Stimulated activated CD4-positive, alpha-beta T cell treated with anti-CD3 and anti-CD28 coated beads, TNF-alpha, amount 100 ng/mL, for 4 hours (primary cell): ENCODE measurements at places on chromosomes 1 and 21.

- no peak for DNase-seq
Observed at GRCh38 chr1:186183970-186184628, 191.0 kb downstream of the TPR start.

- DNase-seq, result no peak
Observed at GRCh38 chr1:191892716-191893115, 265.5 kb upstream of the RGS18 start.

- no peak for DNase-seq
Observed at GRCh38 chr21:40052276-40052675, 185.0 kb downstream of the PCP4 start.

- DNase-seq, result no peak
Observed at GRCh38 chr1:168045311-168045710, 91.4 kb downstream of the GPR161 start.

DNA sequence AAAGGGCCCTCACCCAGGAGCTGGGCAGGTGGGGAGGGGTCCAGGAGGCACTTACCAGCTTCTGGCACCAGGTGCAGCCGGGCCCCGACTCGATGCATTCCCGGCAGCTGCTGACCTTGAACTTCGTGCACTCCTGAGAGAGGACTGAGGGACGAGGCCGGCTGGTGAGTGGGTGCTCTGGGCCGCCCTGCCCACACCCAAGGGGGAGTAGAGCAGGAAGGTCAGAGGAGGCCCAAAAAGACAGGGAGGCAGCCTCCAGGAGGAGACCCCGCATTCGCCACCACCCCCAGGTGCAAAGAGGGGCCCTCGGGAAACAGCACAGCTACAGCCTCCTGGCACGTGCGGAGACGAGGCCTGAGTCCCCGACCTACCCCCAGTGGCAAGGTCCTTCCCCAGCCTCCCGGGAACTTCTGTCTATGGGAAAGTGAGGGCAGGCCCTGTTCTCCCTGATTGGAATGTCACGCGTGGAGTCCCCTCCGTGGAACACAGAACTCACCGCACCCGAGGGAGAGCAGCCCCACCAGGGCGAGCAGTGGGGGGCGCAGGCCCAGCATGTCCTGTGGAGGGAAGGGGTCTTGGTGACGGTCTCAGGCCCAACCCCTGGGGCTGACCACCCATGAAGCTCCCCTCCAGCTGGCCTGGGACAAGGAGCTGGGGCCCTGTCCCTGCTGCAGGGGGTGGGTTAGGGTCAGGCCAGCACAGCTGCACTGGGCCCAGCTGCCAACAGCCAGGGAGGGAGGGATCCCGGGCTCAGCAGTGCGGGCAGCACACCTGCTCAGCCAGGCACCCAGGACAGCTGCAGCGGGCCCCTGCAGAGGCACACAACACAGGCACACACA is 10.3 kb downstream of the ITGB2 start:
- DNase-seq, result no peak

DNA sequence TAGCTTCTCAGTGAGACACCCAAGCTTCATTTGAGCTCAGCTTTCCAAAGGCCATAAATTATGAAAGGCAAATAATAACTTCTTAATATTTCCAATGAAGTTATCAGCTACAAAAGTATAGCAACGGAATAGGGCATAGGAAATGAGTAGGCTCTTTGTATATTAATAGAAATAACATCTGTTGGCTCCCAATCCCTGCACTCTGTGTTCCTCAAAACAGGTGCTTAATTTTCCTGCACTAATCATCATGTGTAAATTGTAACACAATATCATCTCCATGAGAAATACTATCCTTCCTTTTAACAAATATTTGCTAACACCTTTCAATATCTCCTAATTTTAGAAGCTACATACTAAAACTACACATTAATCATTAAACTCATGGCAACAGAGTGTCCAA is 19.2 kb upstream of the IFI44L start:
- no peak for DNase-seq

DNA sequence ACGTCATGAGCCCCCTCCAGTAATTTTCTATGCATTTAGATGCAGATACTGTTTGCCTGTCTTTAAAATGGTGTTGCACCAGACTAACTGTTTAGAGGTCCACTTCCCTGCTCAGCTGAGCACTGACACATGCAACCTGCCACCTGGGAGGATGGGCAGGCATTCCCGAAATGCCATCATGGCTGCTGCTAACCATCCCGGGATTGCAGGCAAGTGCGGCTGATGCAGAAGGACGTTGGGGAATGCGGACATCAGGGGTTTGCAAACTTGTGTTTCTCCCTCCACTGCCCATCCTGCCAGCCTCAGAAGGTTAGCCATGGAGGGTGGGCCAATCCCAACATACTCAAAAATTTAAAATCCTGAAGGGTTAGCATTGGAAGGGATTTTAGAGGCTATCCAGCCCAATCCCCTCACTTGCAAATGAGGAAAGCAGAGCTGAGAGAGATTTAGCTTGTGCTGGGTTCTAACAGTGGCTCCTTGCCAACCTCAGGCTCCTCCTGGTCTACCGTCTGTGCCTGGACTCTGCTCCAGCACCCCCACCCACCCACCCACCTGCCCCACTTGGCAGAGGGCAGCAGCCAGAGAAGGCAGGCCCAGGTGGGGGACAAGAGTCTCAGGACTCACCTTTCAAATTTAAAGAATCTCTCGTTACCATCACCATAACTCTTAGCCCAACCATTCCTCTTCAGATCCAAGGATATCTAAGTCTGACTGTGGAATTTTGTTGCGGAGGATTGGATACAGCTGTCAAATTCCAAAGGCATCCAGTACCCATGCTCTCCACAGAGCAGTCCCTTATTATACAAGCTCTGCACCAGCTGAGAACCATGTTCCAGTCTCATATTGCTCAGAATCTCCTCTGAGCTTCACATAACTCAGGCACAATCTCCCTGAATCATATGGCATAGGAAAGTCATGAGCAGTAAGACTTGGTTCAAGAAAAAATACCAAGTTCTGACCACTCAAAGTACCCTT is 34.2 kb downstream of the HIVEP3 start:
- no peak for DNase-seq

- DNase-seq, result no peak
Observed at GRCh38 chr1:177872308-177872900, 97.5 kb downstream of the SEC16B start.

DNA sequence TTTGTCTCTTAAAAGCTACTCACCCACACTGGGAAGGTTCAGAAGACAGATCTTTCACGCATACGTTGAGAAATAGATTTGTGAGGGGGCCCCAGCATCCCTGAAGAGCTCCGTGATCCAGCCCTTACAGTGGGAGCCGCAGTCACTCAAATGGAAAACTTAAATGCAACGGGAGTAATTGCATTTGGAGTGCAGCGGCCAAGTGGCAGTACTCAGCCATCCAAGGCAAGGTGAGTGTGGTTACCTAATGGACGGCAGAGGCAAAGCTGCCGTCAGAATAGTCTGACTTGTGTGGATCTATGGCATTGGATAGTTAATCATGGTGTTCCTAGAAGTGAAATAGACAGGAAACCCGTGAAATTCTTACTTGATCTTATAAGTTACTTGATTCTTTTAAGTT is 5.1 kb downstream of the SPSB1 start:
- no peak for DNase-seq

GRCh38 chr1:54884768-54885167 is 2.2 kb downstream of the DHCR24 start:
- DNase-seq, result no peak

GRCh38 chr1:107225706-107226105 is 84.9 kb downstream of the NTNG1 start:
- DNase-seq, result no peak

DNA sequence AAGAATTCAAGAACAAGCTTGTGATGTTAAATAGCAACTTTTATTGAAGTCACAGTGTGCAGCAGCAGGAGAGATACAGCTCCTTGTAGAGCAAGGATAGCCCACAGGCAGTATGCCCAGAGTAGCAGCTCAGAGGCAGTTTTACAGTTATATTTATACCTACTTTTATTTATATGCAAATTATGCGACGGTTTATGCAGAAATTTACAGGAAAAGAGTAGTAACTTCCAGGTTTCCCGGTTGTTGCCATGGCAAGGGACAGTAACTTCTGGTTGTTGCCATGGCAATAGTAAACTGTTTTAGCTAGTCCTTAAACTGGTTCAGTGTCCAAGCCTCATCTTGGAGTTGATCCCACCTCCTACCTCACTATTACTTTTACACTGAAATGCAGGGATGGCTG is 344.6 kb upstream of the LYPLAL1 start:
- no peak for DNase-seq

DNA sequence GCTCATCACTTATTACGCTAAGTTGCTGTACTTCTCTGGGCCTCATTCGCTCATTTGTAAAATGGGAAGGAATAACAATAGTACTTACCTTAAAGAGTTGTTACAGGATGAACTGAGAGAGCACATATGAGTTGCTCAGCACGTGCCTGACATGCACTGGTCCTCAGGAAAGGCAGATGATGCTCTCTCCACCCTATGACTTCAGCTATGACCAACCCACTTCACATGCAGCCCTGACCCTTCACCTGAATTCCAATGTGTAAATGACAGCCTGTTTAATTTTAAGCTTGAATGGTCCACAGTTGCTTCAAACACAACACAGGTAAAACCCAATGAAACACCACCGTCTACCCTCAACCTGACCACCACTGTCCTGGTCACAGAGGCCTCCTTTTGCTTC is 32.9 kb downstream of the GADD45A start:
- DNase-seq, result no peak

DNA sequence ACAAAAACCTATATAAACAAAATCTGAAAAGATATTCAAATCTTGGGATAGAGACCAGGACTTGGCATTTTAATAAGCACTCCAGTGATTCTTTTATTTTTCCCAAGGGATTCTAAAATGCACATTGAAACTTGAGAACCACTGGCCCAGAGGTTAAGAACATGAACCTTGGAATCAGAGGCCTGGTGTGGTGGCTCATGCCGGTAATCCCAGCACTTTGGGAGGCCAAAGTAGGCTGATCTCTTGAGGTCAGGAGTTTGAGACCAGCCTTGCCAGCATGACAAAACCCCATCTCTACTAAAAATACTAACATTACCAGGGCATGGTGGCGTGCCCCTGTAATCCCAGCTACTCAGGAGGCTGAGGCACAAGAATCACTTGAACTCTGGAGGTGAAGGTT is 12.9 kb upstream of the CEP85 start:
- no peak for DNase-seq

DNA sequence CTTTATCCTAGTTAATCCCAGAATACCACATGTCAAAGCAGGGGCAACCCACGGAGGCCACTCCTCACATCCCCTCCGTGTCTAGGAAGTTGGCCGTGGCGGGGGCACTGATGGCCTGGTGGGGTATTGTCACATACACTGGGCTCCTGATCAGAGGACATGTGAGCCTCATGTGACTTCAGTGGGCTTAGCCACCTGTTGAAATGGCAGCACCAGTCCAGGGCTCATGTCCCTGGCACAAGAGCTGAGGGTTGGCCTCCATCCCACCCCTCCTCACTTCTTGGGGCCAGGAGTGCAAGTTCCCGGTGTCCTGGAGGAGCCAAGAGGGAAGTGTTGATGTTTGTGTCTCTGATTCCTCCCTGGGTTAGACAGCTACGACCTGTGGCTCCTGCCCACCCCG is 313.4 kb downstream of the CAMTA1 start:
- DNase-seq, result no peak

DNA sequence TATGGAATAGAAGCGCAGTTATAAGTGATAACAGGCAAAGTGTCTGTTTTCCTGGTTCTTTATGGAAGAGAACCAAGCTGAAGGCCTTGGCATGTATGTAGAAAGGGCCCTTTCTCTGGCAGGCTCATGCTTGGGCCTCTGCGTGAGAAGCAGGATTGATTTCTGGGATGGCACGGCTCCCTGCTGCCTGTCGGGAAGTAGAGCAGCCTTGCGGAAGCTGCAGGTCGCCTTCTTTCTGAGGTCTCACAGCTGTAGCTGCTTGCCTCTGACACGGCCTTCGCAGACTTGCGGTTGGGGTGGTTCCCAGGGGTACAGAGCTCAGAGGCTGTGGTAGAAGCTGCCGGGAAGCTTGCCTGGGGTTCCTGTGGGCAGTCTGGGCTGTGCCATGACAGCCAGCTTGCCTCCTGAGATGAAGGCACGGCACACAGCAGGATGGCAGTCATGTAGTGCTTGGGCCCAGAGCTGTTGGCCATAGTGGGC is 39.4 kb downstream of the TRAPPC10 start:
- DNase-seq, result no peak

DNA sequence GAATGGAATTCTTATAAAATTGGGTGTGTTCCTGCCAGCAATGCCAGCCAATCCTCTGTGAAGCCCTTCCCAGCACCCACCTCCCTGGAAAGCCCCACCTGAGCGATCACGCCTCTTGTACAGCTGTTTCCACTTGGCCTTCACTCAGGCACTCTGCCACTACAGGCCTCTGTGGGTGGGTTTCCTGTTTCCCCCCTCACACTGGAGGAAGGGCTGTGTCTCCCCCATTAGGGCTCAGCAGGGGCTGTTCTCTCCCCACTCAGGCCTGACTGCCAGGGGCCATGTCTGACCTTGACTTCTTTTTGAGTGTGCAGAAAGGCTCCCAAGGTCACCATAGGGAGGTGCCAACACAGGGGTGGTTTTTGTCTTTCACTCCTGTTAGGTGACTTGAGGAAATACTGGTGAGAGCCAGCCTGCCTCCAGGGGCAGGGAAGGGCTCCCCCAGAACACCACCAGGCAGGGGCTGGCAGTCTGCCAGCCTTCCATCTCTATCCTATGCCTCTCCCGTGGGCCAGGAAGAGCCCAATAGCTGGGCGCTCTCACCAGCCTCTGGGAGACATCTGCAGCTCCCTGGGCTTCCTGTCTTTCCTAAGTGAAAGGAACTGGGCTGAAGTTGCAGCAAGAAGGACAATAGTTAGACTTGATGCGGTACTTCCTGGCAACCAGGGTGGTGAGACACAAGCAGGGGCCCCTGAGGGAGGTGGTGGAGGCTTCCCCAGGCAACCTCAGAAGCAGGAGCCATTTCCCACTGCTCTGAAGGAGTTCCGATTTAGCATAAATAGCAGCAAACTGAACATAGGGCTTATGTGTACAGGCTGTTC is 49.1 kb downstream of the ELK4 start:
- DNase-seq, result no peak

DNA sequence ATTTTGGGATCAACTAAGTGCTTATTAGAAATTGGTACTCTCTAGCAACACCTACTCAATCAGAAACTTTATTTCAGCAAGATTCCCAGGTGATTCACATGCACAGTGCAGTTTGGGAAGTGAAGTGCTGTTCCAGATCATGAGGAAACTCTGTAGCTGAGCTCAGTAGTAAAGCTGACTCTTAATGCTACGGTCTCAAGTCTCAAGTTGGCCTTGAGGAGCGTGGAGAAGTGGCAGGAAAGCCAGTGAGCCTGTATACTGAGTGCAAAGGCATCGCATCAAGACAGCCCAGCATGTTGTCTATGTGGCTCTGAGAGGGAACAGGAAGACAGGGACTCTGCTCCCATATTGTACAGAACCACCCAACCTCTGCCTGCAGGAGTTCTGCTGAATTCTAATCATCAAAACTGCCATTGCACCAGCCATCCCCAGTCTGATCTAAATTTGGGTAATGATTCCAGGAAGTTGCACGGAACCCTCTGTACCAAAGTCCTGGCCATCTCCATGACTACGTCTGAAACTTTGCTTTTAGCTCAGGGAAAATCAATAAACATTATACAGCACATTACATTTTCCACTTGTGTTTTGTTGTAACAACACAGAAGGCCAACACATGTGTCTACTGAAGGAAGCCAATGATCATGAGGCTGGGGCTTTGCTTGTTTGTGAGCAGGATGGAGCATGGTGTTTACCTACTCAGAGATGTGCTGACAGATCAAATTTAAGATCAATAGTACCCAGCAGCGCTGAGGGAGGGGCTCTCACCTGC is 105.1 kb upstream of the TLR5 start:
- DNase-seq, result no peak
